ENCODE measurements at places on chromosomes 11 and 22. TPM values are rescaled to one million over a fixed set of nuclear protein-coding genes. Genes with fewer than 3 reads are reported as not detected.

The DESI1 gene
- total RNA-seq, result 19.2 TPM

- H3K4me3 ChIP-seq, result no peak overlapping the region
- no peaks in the 10 kb centered on the region for H3K27me3 ChIP-seq
- DNase-seq, result no peak
- H3K4me1 ChIP-seq, result no peaks in the 10 kb centered on the region
- no peak overlapping the region for H3K27ac ChIP-seq
Measured at GRCh38 chr11:2036863-2037486, 39.3 kb upstream of the H19 start.

GRCh38 chr11:45560913-45561281, 104.5 kb downstream of the CHST1 start:
- H3K27me3 ChIP-seq, result no peaks in the 10 kb centered on the region
- no peaks in the 10 kb centered on the region for H3K4me1 ChIP-seq
- H3K27ac ChIP-seq, result no peak overlapping the region
- DNase-seq, result no peak
- H3K4me3 ChIP-seq, result no peak overlapping the region

- H3K27ac ChIP-seq, result no peak overlapping the region
- no peaks in the 10 kb centered on the region for H3K36me3 ChIP-seq
- no peaks in the 10 kb centered on the region for H3K4me1 ChIP-seq
- no peak for DNase-seq
Measured at GRCh38 chr11:69102732-69103615, 52.8 kb upstream of the SMIM38 start.

DNA sequence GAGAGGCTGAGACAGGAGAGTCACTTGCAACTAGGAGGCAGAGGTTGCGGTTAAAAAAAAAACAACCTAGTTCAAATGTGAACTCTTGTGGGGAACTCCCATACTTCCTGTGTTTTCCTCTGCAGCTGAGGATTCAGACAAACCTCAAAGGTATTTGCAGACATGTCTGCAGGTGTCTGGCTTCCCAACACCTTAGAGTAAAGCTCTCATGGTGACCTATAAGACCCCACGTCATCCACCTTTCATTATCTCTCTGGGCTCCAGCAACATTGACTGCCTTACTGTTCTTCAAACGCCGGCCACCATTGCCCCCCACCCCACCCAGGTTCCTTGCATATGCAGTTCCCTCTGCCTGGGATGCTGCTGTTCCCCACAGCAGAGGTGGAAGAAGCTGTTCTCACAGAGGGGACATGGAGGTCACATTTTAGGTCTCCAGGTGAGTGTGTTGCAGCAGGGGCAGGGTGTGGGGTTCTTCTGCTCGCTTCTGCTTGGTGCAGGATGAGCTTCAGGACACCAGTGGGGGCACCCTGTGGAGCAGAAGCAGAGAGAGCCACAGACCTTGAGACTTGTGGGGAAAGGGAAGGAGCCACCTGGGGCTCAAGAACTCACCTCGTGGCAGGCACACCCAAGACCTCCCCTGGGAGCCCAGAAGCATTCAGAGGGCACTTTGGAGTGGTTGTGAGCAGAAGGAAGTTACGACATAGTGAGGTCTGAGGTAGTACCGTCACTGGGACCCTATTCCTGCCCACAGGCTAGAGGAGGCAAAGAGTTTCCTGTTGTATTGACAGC, 203.2 kb downstream of the CSNK2A3 start:
- DNase-seq, result no peak
- no peaks in the 10 kb centered on the region for H3K27me3 ChIP-seq
- no peaks in the 10 kb centered on the region for H3K36me3 ChIP-seq

The C11orf16 gene
- total RNA-seq, result not detected

Data from colonic mucosa (tissue), 4 donors.